ENCODE measurements at places on chromosomes 4 and X.
A peak's percentile ranks its signal among the peaks of the same experiment; 100 is the strongest.

- no peak for DNase-seq
These were observed 31.4 kb upstream of the GPR78 start for GRCh38 chr4:8548731-8549351.

GRCh38 chr4:152106781-152107321, 346.0 kb upstream of the GATB start:
- DNase-seq: no peak

GRCh38 chr4:73068491-73069337, 802 bp downstream of the COX18 start:
- DNase-seq: no peak

GRCh38 chr4:6470502-6471306, 1.7 kb downstream of the PPP2R2C start:
- peak; percentile 80 for DNase-seq

DNA sequence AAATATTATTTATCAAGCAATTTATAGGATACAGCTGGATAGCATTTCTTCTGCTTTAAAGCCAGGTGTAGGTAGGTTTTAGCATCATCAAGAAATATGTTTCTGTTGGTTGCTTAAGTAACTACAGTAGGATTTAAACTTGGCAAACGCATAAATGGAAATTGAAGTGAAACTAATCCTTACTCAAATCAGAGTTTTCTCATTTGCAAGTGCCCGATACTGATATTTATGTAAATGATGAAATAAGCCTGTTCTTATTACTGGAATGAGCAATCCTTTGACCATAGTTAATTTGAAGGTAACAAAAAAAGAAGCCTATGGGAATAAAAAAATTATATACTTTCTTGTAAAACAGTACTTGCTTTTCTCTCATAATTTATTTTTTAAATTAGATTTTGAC, 23.2 kb upstream of the PIGA start:
- no peak for DNase-seq

DNA sequence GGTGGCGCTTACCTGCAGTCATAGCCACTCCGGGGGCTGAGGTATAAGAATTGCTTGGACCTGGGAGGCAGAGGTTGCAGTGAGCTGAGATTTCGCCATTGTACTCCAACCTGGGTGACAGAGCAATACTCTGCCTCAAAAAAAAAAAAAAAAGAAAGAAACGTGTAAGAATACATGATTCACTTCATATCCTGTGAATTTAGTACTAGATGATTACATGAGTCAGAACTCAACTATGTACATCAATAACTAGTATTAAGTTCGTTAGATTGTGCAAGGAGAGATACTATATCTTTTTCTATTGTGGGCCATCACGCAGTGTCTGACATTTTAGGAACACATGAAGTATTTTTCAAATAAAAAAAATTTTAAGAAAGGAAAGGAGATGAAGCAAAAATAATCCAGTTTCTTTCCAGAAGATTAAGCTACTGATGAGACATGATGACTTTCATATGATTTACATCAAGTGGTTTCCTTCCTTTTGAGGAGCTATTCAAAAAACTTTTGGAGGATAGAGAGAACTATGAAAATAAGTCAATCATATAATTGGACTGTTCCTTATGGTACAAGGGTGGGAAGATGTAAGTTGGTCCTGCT, 64.7 kb upstream of the EXOC1L start:
- no peak for DNase-seq

- DNase-seq: peak; percentile 57
These were observed 13.9 kb upstream of the ETDC start for GRCh38 chrX:135295238-135295943.

- no peak for DNase-seq
These were observed 393.3 kb upstream of the TRAM1L1 start for GRCh38 chr4:117478702-117479101.

GRCh38 chr4:66842026-66842723, 703.1 kb downstream of the CENPC start:
- DNase-seq: no peak

DNA sequence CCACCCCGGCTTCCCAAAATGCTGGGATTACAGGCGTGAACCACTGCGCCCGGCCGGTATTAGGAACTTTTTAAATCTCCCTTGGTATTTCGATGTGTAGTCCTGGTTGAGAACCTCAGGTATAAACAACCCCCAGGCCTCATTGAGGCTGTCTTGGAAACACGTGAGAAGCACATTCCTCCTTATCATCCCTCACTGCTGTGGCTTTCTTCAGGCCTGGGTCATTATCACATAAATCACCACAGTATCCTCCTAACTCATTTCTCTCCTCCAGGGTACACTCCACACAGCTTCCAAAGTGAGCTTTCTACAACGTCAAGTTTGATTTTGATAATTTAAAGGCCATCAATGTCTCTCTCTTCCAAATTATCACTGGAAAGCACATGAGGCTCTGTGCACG, 198.2 kb downstream of the DCHS2 start:
- no peak for DNase-seq

GRCh38 chrX:119089619-119090018, 16.8 kb downstream of the CT47C1 start:
- no peak for DNase-seq

DNA sequence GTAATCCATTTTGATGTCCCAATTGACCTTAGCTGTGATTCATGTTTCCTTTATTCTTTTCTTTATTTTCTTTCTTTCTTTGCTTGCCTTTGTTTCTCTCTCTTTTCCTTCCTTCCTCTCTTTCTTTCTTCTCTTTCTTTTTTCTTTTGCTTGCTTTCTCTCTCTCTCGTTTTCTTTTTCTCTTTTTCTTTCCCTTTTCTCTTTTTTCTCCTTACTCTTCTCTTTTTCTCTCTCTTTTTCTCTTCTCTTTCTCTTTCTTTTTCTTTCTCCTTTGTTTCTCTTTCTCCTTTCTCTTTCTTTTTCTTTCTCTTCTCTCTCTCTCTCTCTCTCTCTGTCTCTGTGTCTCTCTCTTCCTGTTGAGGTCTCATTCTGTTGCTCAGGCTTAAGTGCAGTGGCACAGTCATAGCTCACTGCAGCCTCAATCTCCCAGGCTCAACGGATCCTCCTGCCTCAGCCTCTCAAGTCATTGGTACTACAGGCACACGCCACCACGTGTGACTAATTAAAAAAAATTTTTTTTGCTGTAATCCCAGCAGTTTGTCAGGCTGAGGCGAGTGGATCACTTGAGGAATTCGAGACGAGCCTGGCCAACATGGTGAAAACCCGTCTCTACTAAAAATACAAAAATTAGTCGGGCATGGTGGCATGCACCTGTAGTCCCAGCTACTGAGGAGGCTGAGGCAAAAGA, 8.0 kb upstream of the DHRSX start:
- no peak for DNase-seq

- no peak for DNase-seq
These were observed 734.6 kb upstream of the TENM3 start for GRCh38 chr4:181508601-181509000.

- DNase-seq: peak; percentile 34
These were observed 121.0 kb downstream of the SORCS2 start for GRCh38 chr4:7313347-7313811.

DNA sequence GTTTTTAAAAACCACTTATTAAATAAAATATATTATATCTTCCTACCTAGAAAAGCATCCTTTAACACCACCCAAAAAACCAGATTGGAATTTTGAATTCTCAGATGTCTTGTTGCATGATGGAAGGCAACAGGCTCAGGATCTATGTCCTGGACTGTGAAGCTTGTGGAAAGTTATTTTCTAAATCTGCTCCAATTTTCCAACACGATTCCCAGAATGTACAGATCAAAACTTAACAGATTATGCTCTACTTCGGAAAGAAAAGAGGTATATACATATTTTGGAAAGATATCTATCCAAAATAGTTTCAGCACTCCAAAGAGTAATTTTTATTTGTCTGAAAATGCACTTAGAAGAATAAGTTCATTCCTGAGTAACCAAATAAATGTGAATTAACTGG, 291.7 kb upstream of the EMCN start:
- no peak for DNase-seq

GRCh38 chr4:28451346-28451745, 1590.7 kb downstream of the STIM2 start:
- DNase-seq: no peak

- no peak for DNase-seq
These were observed 111.6 kb downstream of the BTC start for GRCh38 chr4:74682567-74683359.

- no peak for DNase-seq
These were observed 268.7 kb downstream of the NR3C2 start for GRCh38 chr4:148173397-148174017.

DNA sequence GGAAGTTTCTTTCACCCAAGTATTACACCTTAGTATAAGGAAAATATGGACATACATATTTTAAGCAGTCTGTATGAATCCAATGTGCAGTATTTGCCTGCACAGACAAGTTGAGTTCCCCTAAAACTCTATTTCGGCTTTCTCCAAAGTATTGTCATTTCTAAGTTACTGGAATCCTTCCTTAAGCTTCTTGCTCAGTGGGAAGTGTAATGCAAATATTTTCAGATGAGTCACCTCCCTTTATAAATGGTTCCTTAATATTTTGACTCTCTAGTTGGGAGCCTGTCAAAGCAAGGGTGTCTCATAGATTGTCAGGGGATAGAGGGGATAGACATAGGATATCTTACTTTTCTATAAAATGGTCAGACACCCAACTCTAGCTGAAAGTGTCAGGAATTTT, 178.6 kb downstream of the NAA11 start:
- DNase-seq: no peak

DNA sequence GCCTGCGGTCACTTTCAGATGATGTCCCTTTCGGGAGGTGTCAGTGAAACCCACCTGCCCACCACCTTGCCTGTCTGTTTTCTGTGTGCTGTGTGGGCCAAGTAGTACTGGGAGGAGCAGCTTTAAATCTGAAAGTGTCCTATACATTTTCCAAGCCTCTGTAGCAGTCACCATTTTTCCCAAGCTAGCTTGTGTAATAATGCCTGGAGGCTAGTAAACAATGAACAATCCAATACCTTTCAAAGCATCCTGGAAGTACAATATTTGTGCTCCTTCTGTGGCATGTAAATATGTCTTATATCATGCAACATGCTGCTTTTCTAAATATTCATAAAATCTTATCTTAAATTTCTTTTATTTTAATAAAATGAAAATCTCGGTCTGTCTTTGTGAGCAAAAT, 111.6 kb upstream of the C1GALT1C1 start:
- DNase-seq: no peak

DNA sequence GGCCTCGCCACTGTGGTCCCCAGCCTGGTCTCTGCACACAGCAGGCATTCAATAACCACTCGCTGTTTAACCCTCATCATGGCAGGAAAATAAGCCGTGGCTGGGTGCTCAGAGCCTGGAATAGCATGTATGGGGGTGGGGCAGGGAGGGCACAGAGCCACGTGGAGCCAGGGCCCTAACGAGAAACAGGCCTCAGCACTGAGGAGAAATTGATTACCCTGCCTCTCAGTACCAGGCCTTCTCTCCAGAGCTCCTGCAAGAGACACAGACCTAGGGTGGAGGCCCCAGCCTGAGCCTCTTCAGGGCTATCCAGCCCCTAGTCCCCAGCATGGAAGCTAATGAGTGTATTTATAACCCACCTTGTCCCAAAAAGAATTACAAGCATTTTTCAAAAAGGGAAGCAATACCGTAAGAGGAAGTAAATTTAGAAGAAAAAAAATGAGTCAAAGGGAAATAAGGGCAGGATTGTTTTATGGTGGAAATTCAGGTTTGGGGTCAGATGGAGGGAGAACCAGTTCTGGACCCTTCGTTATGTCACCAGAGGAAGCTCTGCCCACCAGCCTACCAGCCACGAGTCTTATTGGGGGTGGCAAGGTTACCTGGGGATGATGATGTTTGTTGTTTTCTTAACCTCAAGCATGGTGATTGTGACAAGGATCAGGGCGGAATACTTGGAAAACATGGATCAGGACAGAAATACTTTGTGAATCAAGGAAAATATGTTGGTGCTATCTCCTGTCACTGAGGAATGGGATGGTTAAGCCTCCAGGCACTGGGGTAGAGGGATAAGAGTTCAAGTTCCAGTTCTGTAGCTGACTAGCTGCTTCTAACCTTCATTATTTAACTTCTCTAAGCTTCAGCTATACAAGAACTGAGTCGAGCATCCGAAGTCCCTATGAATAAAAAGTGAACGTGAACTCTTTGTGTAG, 101.9 kb upstream of the RBPJ start:
- no peak for DNase-seq

- DNase-seq: no peak
These were observed 383.0 kb upstream of the GALNT7 start for GRCh38 chr4:172785613-172786012.

GRCh38 chr4:103934178-103934789, 214.5 kb upstream of the TACR3 start:
- DNase-seq: no peak

DNA sequence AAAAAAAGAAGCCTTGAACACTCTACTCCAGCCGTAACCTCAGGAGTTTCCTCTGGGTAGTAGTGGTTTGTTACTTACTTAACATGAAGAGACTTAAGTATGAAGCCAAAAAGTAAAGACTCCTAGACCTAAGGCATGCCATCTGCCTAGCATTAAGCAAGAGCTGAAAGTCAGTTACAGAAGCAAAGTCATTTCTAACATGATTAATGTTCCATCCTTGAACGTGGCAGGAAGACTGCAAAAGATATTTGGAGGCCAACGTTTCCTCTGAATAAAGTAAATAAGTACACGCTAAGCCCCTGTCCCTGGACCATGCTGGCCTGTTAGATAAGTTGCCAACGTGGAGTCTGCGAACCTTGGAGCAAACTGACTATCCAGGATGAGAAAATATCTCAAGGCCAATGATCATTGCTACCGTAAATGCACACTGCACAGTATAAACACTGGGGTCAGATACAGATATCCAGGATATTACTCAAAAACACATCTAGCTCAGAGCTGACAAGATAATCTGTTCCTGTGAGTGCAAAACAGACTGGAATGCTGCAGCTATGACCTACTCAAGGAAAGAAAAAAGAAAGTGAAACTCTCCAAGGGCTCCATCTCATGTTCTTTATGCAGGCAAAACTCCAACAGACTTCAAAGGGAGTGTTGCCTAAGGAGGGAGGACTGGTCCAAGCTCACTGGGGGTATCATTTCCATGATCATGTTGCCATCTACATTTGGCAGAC, 255.8 kb downstream of the COL25A1 start:
- DNase-seq: no peak

DNA sequence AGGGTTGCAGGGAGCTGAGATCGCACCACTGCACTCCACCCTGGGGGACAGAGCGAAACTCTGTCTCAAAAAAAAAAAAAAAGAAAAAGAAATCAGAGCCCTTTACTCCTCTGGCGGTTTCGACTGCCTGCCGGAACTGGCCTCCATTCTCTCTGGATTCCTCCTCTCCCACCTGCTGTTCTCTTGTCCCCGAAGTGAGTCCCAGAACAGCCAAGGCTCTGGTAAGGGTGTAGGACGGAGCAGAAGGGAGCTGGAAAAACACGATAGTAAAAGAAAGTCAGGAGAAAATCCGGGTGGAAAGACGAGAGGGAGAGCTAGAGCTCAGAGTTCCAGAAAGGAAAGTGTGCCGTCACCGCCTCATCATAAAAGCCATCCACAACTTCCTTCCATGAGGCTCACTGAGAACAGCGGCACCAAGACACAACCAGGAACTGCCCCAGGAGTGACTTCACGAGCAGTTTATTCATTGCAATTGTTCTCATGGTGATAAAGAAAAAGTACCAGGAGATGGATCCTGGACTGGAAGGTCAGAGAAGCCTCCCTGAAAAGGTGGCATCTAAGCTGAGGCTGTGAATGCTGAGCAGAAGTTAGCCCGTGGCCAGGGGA, 12.3 kb downstream of the TLR3 start:
- DNase-seq: no peak
